ENCODE measurements at places on chromosomes 1 and 21.

DNA sequence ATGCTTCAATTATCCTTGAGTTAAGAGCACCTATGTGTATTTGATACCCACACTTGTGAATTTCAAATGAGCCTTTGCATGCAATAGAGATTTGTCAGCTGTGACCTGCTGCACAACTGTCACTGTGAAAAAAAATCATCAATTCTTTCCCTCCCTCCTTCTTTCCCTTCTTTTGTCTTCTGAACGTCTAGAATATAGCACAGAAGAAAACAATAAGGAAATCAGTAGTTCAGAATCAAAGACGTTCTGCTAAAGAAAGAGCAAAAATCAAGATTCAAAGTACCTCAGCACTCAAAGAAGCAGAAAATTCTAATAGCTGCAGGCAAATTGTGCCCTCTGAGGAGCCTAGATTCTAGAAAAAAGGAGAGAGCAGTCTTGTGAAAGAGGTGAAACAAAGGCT lies 1.7 kb upstream of the FMN2 start:
- no peak for DNase-seq

DNA sequence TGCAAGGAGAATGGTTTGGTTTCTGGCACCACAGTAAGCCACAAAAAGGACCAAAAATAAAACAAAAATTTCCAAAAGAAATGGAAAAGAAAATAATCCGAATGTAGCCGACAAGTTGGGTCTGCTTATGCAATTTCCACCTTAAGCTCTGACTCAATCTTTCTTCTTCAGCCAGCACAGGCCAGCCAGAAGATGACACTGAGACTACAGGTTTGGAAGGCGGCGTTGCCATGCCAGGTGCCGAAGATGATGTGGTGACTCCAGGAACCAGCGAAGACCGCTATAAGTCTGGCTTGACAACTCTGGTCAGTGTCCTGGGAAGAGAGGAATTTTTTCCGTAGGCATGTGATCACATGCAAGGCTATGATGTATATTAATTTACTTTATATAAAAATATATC lies 23.4 kb downstream of the PDPN start:
- no peak for DNase-seq

- no peak for DNase-seq
Observed at GRCh38 chr1:236992449-236992848, 11.8 kb downstream of the MT1HL1 start.

DNA sequence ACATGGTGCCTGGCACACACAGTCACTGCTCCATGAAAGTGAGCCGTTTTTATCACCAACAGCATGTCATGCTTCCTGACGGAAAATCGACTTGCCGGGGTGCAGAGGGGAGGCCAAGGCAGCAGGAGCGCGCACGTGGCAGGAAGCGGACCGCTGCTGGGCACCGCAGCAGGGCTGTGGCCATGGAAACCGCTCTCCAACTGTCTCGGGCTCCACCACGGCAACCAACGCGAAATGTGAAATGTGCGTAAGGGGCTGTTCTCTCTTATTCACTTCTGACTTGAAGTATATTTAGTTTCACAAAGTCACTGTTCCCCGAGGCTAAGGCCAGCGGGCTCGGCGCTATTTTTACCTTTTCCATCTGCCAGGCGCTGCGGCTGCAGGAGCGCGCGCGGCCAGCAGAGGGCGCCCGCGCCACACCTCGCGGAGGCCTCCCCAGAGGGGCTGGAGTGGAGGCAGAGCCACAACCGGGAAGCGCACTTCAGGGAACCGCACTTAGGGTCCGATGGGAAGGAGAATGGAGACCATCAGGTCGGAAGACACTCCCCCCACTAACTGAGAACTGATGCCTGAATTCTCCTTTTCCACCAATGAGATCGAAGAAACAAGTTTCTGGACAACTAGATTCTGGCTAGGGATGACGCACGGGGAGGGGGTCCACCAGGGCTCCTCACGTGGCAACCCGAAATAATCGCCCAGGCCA lies 19.7 kb downstream of the RCC2 start:
- DNase-seq = peak; percentile 52

- DNase-seq = no peak
Observed at GRCh38 chr21:28781602-28782276, 210.9 kb downstream of the LTN1 start.

DNA sequence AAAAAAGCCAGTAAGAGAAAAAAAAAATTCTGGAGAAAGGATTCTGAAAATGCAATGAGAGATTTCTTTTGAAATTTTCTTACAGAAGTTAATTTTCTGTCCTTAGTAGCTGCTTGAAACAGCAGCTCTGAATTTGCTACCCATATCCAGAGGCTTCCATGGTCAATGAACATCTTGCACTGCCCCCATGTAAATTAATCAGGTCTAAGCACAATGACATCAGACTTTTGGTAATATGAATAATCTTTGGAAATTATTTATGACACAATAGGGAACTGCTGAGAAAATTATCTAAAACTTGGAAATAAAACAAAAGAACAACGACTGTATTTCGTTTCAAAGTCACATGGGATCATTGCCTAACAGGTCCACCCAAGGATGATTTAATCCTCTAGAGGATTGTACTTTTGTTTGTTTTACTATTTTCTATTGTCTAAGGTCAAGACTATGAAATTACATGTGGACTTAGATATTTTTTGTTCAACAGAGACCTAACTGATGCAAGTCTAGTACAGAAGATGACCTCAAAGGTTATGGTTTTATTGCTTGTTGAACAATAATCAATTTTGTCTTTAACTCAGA lies 312.1 kb downstream of the BACH1 start:
- DNase-seq = no peak

DNA sequence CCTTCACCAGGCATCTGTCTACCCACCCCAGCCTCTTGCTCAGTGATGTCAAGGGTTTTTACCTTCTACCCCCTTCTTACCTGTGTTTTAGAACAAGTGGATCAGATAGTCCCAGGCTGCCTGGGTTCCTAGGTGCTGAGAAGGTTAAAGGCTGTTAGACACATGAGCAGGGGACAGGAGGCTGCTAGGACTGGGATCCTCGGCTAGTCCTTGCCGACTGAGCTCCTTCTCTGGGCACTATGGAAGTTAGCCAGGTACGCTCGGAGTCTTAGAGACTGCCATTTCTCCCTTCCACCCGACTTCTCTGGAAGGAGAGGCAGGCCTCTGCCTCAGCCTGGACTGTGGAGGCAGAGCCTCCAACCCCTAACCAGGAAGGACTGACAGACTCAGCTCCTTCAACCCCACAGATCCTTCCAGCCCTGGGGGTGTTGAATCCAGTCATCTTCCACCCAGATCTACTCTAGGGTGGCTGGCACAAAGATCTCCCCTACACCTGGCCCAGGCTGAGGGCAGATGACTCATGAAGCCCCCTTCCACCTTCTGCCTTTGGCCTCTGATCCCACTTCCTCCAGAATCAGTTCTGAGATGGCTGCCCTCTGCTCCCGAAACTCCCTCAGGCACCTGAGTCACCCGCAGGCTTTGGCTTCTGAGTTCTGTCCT lies at the start of gene DYNLT4:
Gene DYNLT4, minus strand, starts transcription at position 648 of the 660 bp plus-strand sequence. CDS start 683 bp downstream, outside the sequence.
- no peak for DNase-seq

GRCh38 chr1:38833146-38833545 lies 26.4 kb downstream of the RRAGC start:
- no peak for DNase-seq

GRCh38 chr21:46474382-46474781 lies 15.7 kb downstream of the DIP2A start:
- DNase-seq = no peak

GRCh38 chr1:39301606-39302005 lies 97.1 kb downstream of the MACF1 start:
- no peak for DNase-seq

- DNase-seq = no peak
Observed at GRCh38 chr1:44300852-44301251, 54.2 kb downstream of the ERI3 start.

DNA sequence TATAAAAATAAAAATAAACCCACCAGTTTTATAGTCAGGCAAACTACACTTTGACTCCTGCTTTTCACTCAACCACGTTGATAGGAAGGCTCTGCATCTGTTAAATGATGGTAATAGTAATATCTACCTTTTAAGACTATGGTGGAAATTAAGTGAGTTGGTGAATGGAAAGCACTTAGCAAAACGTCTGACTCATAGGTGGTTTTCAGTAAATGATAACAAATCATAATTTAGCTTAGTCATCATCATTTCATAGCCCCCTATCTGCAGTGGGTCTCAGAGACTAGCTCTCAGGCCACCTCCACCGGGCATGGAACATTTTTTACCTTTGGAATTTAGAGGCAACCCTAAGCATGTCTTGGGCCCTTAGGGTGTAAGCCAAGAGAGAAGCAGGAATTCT lies 160.0 kb downstream of the PDE4B start:
- no peak for DNase-seq

- DNase-seq = no peak
Observed at GRCh38 chr21:9735421-9735961, 785.9 kb upstream of the TPTE start.

DNA sequence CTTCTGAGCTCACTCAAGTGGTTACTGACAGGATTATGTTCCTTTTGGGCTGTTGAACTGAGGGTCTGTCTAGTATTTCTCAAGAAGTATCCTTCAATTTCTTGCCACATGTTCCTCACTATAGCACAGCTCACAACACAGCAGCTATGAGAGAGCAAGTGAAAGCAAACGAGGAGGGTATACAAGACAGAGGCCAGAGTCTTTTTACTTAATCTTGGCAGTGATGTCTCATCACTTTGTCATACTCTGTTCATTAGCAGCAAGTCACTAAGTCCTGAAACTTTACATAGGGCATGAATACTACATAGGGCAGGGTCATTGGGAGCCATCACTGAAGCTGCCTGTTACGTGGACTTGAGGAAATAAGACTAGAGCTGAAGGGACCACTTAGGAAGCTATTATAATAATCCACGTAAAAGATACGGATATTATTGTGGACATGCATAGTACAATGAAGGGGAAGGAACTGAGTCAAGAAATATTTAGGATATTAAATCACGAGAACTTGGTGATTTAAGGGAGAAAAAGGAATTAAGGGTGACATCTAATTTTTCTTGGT lies 63.7 kb downstream of the SLC30A7 start:
- DNase-seq = no peak

Data from SK-N-DZ (cell line).